ENCODE measurements at places on chromosomes 5 and 9.

- H3K27me3 ChIP-seq = peaks cover 8% of the 10 kb centered on the region
- H3K4me3 ChIP-seq = no peak overlapping the region
- H3K4me1 ChIP-seq = peaks cover 10% of the 10 kb centered on the region
Measured at GRCh38 chr5:14577971-14578370, 3.6 kb upstream of the OTULINL start.

GRCh38 chr5:79505138-79505537 is 8.8 kb downstream of the HOMER1 start:
- peaks cover 2% of the 10 kb centered on the region for H3K36me3 ChIP-seq
- DNase-seq = no peak
- no peak overlapping the region for H3K4me3 ChIP-seq
- no peak overlapping the region for H3K27ac ChIP-seq

DNA sequence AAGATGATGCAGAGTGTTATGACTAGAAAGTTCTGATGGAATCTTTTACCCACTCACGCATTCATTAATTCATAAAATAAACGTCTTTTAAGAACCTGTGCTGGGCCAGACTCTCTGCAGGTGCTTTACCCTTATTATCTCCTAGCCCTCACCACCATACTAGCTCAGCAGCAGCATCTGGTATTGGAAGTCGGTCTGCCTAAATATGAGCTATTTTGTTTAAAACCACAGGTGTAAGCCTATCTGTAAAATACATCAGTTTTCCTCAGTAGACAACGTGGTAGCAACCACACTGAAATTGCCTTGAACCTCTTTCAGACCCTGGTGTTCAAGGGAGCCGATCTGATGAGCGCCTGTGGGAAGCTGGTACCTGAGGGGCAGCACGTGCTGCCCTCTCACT is 69.4 kb downstream of the PPIC start:
- no peaks in the 10 kb centered on the region for H3K4me1 ChIP-seq
- H3K4me3 ChIP-seq = no peak overlapping the region
- no peaks in the 10 kb centered on the region for H3K36me3 ChIP-seq

GRCh38 chr5:109844148-109844547 is 154.4 kb downstream of the MAN2A1 start:
- no peak for DNase-seq
- no peak overlapping the region for H3K27ac ChIP-seq
- H3K4me1 ChIP-seq = peaks cover 20% of the 10 kb centered on the region
- H3K4me3 ChIP-seq = no peak overlapping the region
- H3K36me3 ChIP-seq = peaks cover 49% of the 10 kb centered on the region

DNA sequence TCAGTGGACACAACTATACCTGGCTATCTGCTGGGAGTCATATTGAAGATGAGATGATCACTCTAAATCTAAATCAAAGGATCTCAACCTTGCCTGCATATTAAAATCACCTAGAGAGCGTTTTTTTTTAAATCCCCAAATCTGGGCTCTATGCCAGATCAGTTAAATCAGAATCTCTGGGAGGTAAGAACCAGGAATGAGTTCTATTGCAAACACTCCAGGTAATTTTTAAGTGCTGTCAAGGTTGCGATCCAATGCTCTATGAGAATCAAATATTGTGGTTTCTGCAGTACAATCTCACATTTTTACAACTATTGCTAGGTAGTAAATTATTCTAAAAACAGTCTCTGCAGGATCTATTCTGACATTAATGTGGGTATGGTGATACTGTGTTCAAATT is 202.3 kb upstream of the OR13F1 start:
- H3K27me3 ChIP-seq = no peaks in the 10 kb centered on the region
- no peak overlapping the region for H3K4me3 ChIP-seq
- no peaks in the 10 kb centered on the region for H3K4me1 ChIP-seq
- H3K27ac ChIP-seq = no peak overlapping the region
- no peaks in the 10 kb centered on the region for H3K36me3 ChIP-seq
- DNase-seq = no peak

- no peaks in the 10 kb centered on the region for H3K4me1 ChIP-seq
- H3K4me3 ChIP-seq = no peak overlapping the region
- H3K27ac ChIP-seq = no peak overlapping the region
- DNase-seq = no peak
- no peaks in the 10 kb centered on the region for H3K36me3 ChIP-seq
Measured at GRCh38 chr9:138075961-138076649, 198.5 kb downstream of the CACNA1B start.

All from activated T-helper 1 cell treated with anti-CD3 and anti-CD28 coated beads, Interleukin-12 subunit alpha, Interleukin-12 subunit beta, Interleukin-2, Interleukin-4 antibody, amounts not matched to agents 30 ng/mL and 10 ng/mL and 1 ng/mL, durations not matched to agents 14 hours and 24 hours and 36 hours (primary cell).